ENCODE measurements at places on chromosomes 6 and 20.

DNA sequence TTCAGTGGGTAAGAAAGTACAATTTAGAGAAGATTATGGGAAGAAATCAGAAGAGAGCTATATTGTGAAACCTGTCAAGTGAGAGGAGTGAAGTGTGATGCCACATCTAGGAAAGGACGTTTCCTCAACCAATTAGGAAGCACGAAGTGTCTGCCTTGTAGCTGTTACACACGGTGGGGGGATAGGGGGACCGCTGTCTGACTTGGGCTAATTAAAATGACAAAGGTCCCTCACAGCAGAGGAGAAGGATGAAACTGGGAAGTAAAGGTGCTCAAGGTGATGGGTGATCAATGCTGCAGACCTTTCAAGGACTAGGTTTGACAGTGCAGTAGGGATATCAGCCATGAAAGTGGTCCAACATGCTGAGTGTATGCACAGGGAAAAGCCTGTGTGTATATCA, 181.1 kb upstream of the PRSS16 start:
- DNase-seq = no peak

- no peak for DNase-seq
Observed at GRCh38 chr6:47117314-47117713, 75.2 kb upstream of the ADGRF1 start.

DNA sequence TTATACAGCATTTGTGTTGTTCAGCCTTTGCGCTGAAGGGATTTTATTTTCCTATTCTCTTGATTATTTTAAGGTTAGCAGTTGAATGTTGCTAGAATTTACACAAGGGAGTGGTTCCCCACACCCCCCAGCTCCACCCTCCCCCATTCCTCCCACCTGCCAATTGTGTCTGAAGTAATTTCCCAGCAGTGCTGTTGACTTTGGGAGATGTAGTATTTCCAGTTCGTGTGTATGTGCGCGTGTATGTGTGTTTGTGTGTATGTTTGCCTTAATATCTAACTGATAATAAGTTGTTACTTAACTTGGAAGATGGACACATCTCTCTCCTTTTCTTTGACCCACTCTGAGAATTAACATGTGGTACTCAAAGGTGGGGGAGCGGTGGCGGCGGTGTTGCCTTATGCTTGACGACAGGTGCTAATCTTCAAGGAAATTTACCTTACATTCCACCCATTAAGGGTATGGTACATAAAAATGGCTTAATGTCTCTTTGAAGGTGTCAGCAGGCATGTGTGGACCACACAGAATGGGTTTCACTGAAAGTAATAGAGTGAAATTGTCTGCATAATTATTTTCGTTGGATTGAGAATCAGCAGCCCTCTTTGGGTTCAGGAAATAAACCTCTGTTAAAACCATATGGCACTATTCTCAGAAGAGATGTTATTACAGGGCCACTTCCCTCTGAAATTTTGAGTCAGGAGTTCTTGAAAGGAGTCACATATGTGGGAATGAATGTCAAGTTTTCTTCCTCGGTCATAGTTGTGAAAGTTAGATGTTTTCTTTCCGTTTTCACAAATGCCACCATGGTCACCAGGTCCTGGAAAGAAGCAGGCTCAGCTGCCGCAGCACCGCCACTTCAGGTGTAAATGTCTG, 95.6 kb upstream of the SUPT3H start:
- DNase-seq = no peak

DNA sequence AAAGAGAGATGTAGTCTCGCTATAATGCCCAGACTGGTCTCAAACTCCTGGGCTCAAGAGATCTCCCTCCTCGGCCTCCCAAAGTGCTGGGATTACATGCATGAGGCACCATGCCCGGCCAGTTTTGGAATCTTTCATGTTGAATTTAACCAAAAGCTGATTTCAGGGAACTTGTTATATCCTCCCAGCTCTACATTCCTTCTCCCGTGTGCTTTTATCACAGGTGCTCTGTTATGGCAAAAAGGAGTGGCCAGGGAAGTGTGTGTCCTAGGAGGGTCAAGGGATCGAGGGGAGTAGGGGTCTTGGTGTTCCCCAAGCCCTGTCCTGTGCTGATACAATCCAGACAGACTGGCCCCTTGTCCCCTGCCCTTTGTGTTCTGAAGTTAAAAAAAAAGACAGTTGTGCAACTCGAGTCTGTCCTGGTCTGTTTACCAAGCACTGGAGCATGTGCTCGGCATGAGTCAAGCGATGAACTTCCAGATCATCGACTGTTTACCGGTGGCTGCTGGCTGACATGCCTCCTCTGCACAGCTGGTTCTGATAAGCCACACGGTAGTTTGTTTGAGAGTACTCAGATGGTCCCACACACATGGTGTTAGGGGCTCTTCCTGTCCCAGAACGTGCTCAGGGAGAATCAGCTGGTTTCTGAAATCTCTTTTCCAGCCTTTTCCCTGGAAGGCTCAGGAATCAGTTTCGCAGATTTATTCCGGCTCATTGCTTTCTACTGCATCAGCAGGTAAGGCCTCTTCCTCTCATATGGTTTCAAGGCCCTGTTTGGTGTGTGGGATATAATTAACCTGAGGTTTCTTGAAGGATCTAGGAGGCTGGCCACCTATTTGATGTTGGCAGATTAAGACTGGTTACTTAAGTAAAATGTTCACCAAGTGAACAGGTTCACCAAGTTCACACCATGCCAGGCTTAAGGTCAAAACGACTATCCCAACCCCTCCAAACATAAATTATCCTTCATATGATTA, 52.6 kb upstream of the NAA20 start:
- DNase-seq = no peak

GRCh38 chr6:90233994-90234393, 62.6 kb downstream of the BACH2 start:
- no peak for DNase-seq

Data from cortex of kidney (tissue), 1 donor.